ENCODE measurements at places on chromosomes 1 and 21. TPM values are rescaled to one million over a fixed set of nuclear protein-coding genes. Genes with fewer than 3 reads are reported as not detected.
A peak's percentile ranks its signal among the peaks of the same experiment; 100 is the strongest.

- no peaks in the 10 kb centered on the region for H3K36me3 ChIP-seq
- no peak for DNase-seq
- H3K4me1 ChIP-seq, result peaks cover 4% of the 10 kb centered on the region
- no peaks in the 10 kb centered on the region for H3K27me3 ChIP-seq
Observed at GRCh38 chr1:244802041-244802440, 33.4 kb upstream of the COX20 start.

The PRKAA2 gene
- 3.4 TPM for total RNA-seq

The GSTM4 gene
- total RNA-seq, result 20.8 TPM

The MAP3K21 gene
- total RNA-seq, result 0.17 TPM

DNA sequence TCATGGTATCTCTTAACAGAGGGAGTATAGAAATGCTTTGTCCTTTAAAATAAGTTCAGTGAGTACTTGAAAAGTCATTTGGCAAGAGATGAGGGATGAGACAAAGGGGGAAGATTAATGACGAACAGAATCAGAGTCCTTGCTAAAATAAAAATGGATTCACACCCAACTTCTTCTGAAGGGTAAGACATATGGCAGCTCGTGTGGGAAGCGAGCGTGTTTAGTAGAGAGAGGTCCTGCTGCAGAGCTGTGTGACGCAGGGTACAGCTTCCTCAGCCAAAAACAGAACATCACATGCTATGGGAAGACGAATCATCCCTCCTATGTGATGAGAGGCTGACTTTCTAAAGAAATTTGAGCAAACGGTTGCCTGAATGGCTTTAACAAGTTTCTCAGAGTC is 158.5 kb upstream of the LMO4 start:
- H3K27me3 ChIP-seq, result no peaks in the 10 kb centered on the region
- peaks cover 36% of the 10 kb centered on the region for H3K4me1 ChIP-seq
- H3K36me3 ChIP-seq, result no peaks in the 10 kb centered on the region
- no peak overlapping the region for H3K27ac ChIP-seq
- no peak for DNase-seq

DNA sequence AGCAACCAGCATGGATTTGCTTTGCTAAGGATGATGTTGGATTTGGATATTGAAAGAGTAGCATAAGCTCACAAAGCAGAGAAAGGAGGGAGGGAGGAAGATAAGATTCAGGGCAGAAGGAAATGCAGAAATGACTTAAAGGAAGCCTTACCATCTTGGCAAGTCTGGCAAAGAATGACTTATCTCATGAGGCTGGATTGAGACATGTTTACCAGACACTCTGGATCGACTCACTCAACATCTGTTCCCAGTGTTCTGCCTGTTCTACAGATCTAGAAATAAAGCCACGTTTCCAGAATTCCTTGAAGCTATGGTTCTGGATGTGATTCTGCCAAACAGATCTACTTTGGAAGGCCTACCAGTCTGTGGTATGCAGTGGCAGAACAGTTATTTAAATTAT is 38.8 kb upstream of the CTBS start:
- no peak for DNase-seq
- no peaks in the 10 kb centered on the region for H3K27me3 ChIP-seq
- H3K27ac ChIP-seq, result no peak overlapping the region

- peaks cover 39% of the 10 kb centered on the region for H3K27me3 ChIP-seq
- no peak overlapping the region for H3K27ac ChIP-seq
- no peaks in the 10 kb centered on the region for H3K36me3 ChIP-seq
- no peaks in the 10 kb centered on the region for H3K4me1 ChIP-seq
- no peak for DNase-seq
Observed at GRCh38 chr1:205052690-205053089, 9.7 kb downstream of the CNTN2 start.

The KCND3 gene
- total RNA-seq, result 0.77 TPM

GRCh38 chr1:23126801-23127200 is 41.9 kb downstream of the LUZP1 start:
- peaks cover 1% of the 10 kb centered on the region for H3K36me3 ChIP-seq
- no peaks in the 10 kb centered on the region for H3K27me3 ChIP-seq
- no peak for DNase-seq
- peak overlapping the region; percentile 86 for H3K27ac ChIP-seq
- no peak overlapping the region for H3K4me3 ChIP-seq
- peaks cover 68% of the 10 kb centered on the region for H3K4me1 ChIP-seq

The RHBG gene
- total RNA-seq, result not detected

The SPATA46 gene
- not detected for total RNA-seq

DNA sequence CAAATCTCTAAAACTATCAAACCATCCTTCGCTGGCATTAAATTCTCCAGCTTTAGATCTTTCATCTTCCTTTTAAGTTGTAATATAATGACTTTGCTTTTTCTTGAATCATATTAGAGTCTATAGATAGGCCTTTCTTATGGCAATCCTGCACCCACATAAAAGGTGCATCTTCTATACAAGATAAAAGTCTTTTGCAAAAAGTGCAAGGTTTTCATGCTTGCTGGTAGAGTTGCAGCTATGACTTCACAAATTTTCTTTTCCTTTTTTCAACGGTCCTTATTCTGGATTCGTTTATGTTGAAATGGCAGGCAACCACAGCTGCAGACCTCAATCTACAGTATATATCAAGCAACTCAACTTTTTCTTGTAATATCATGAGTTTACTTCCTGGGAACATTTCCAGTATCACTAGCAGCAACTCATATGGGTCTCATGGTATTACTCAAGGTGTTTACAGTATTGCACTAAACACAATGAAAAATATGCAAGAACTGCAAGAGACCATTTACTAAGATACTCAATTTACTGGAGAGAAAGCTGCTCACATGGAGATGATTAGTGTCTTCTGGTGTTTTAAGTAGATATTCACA is 22.1 kb downstream of the OMA1 start:
- H3K4me3 ChIP-seq, result no peak overlapping the region
- DNase-seq, result no peak
- H3K27me3 ChIP-seq, result no peaks in the 10 kb centered on the region
- H3K4me1 ChIP-seq, result no peaks in the 10 kb centered on the region
- no peak overlapping the region for H3K27ac ChIP-seq

- no peak overlapping the region for H3K27ac ChIP-seq
- no peak for DNase-seq
- peaks cover 8% of the 10 kb centered on the region for H3K4me1 ChIP-seq
- no peaks in the 10 kb centered on the region for H3K27me3 ChIP-seq
- H3K36me3 ChIP-seq, result no peaks in the 10 kb centered on the region
- no peak overlapping the region for H3K4me3 ChIP-seq
Observed at GRCh38 chr1:246117066-246117791, 389.9 kb downstream of the SMYD3 start.

The TNFRSF4 gene
- total RNA-seq, result 0.59 TPM

The ANKRD65 gene
- not detected for total RNA-seq

- H3K27me3 ChIP-seq, result no peaks in the 10 kb centered on the region
- H3K27ac ChIP-seq, result peak overlapping the region; percentile 49
- DNase-seq, result no peak
- H3K4me1 ChIP-seq, result peaks cover 68% of the 10 kb centered on the region
- no peak overlapping the region for H3K4me3 ChIP-seq
- peaks cover 2% of the 10 kb centered on the region for H3K36me3 ChIP-seq
Observed at GRCh38 chr21:29151931-29152330, 21.5 kb downstream of the MAP3K7CL start.

DNA sequence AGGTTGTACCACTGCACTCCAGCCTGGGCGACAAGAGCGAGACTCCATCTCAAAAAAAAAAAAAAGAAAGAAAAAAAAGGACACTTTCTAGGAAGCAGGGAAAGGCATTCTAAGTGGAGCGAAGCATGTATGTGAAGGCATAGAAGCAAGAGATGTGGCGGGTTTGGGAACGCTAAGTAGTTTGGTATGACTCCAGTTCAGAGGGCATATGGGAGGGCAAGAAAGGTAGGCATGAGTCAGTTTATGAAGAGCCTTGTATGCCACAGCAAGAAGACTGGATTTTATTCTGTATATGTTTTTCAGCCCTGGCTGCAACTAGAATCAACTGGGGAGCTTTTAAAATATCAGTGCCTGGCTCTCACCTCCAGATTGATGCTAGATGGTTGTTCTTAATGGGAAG is 4.4 kb upstream of the ELOVL1 start:
- no peak overlapping the region for H3K4me3 ChIP-seq
- no peak overlapping the region for H3K27ac ChIP-seq
- DNase-seq, result no peak

DNA sequence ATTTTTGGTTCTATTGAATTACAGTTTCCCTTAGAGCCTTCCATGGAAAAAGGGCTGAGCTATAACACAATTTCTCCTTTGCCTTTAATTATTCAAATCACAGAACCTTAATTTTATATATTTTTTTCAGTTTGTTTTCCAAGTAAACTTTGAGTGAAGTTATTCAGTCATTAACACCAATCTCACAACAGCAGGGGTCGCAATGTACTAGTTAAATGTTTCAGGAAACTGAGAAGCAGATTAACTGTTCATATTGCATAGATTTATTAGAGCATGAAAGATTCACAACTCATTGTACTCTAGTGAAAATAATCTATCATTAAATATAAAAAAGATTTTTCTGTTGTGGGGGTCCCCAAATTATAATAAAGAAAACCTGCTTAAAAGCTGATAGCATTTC is 64.1 kb downstream of the KIFAP3 start:
- H3K27me3 ChIP-seq, result no peaks in the 10 kb centered on the region
- peaks cover 15% of the 10 kb centered on the region for H3K36me3 ChIP-seq
- no peak overlapping the region for H3K4me3 ChIP-seq
- H3K27ac ChIP-seq, result no peak overlapping the region
- no peak for DNase-seq

GRCh38 chr1:239337799-239338430 is 48.5 kb upstream of the CHRM3 start:
- no peak overlapping the region for H3K4me3 ChIP-seq
- H3K27me3 ChIP-seq, result no peaks in the 10 kb centered on the region
- no peaks in the 10 kb centered on the region for H3K4me1 ChIP-seq
- H3K27ac ChIP-seq, result no peak overlapping the region
- H3K36me3 ChIP-seq, result no peaks in the 10 kb centered on the region

DNA sequence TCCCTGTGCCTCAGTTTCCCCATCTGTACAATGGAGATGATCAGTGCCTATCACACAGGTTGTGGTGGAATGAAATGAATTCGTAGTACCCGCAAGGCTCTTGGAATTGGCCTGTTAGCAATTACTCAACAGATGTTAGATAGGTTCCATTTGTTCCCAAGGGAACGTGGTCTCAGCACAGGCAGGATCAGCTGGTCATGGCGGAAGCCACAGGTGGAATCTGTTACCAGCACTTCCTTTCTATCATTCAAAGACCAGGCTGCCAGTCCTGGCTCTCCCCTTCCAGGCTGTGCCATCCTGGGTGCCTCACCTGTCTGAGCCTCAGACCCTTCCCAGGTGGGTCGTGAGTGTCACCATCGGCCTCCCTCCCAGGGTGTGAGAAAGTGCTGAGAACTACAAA is 61.5 kb downstream of the FBXO2 start:
- no peaks in the 10 kb centered on the region for H3K36me3 ChIP-seq
- DNase-seq, result no peak
- H3K27me3 ChIP-seq, result peaks cover 26% of the 10 kb centered on the region
- H3K27ac ChIP-seq, result no peak overlapping the region
- no peaks in the 10 kb centered on the region for H3K4me1 ChIP-seq

- no peaks in the 10 kb centered on the region for H3K4me1 ChIP-seq
- H3K36me3 ChIP-seq, result no peaks in the 10 kb centered on the region
- H3K27ac ChIP-seq, result no peak overlapping the region
Observed at GRCh38 chr1:177591155-177591554, 378.7 kb downstream of the SEC16B start.

DNA sequence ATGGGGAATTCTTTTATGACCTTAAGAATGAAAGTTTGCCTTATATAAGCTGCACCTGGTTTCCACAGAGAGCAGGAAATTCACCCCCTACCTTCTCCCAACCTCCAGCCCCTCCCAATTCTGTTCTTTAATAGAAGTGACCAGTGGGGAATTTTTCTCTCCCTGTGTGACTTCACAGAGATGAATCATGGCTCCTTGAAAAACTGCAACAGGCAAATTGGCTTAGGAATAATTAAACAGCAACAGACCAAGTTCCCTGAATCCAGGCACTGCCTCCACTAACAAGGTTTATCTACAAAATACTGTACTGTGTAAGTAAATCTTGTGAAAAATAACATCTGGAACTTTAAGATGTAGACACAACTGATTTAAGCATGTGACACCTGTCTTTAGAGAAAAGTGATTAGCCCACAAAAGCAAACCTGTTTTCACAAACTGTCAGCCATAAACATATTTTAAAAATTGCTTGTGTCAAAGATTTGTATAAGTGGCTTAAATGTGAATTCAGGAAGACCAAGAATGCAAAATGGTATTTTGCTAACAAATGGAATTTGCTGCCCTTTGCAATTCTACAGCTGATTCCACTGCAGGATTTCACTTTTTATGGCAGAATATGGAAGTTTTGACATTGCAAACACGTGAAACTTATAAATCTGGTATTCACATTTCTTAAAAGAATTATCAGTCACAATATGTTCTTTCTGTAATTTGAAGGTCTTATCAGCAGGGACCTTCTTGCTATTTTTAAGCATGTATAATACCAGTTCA is 54.0 kb downstream of the ALG14 start:
- no peaks in the 10 kb centered on the region for H3K27me3 ChIP-seq
- no peak for DNase-seq
- no peak overlapping the region for H3K4me3 ChIP-seq
- H3K4me1 ChIP-seq, result peaks cover 56% of the 10 kb centered on the region
- no peak overlapping the region for H3K27ac ChIP-seq

The RIT1 gene
- total RNA-seq, result 51.4 TPM

DNA sequence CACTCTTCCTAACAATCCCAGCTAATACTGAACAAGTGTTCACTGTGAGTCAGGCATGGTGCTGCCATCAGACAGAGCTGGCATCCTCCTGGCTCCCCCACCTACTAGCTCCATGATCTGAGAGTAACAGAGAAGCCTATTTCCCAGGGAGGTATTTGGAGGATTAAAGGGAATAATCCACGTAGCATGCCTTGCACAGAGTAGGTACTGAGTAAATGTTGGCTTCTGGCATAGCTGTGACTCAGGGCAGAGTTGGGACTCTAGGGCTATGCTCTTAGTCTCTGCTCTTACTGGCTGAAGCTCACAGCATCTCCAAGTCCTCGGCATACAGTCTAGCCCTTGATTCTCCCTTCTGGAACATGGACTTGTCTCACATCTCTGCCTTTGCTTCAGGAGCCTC is 8.2 kb downstream of the ARHGEF19 start:
- no peak overlapping the region for H3K4me3 ChIP-seq
- DNase-seq, result no peak
- no peaks in the 10 kb centered on the region for H3K27me3 ChIP-seq
- H3K36me3 ChIP-seq, result peaks cover 4% of the 10 kb centered on the region
- H3K4me1 ChIP-seq, result peaks cover 4% of the 10 kb centered on the region

The DISC1 gene
- total RNA-seq, result 7.1 TPM

DNA sequence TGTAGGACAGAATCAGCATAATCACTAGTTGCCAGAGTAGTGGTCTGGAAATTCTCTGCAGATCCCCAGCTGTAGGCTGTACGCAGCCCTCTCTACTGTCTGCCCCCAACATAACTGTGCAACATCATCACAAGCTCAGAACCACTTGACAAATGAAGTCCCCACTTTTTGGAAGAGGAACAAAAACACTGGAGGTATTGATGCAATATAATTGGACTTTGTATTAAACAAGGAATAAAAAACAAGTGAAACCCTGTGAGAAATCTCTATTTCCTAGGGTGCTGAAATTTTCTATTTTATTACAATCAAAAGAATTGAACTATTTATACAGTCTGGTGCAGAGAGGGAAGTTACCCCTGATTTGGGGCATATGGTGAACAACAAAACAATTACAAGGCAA is 15.2 kb downstream of the PHTF1 start:
- no peak overlapping the region for H3K27ac ChIP-seq
- DNase-seq, result no peak
- H3K36me3 ChIP-seq, result no peaks in the 10 kb centered on the region
- H3K4me3 ChIP-seq, result no peak overlapping the region
- peaks cover 17% of the 10 kb centered on the region for H3K4me1 ChIP-seq

The RAB7B gene
- 3.5 TPM for total RNA-seq

All from chondrocyte (in vitro differentiated cells).